ENCODE measurements at places on chromosomes 5 and 9. TPM values are rescaled to one million over a fixed set of nuclear protein-coding genes. Genes with fewer than 3 reads are reported as not detected.

- no peak for DNase-seq
- H3K4me1 ChIP-seq, result no peaks in the 10 kb centered on the region
- no peak overlapping the region for H3K4me3 ChIP-seq
These were observed 931.0 kb upstream of the DMAC1 start for GRCh38 chr9:8730618-8731017.

DNA sequence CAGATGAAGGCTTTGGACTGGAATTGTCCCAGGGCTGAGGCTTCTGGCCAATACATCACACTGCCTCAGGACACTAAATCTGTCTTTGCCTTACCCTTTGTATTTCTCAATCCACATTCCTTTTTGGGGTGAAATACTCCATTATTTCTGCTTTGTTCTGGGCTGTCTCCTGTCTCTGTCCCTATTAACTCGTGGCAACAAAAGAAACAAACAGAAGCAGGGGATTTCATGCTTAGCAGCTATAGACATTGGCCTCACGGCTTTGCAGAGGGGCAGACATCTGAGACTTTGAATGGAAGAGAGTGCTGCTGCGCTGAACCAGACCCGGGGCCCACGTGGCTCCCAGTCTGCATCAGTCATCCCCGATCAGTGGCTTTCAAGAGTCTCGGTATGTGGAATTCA is 129.7 kb downstream of the ARL15 start:
- no peak for DNase-seq
- no peak overlapping the region for H3K27ac ChIP-seq
- no peak overlapping the region for H3K4me3 ChIP-seq

- no peaks in the 10 kb centered on the region for H3K36me3 ChIP-seq
- H3K4me3 ChIP-seq, result no peak overlapping the region
- DNase-seq, result peak; percentile 61
- H3K27ac ChIP-seq, result no peak overlapping the region
- no peaks in the 10 kb centered on the region for H3K27me3 ChIP-seq
These were observed 616.4 kb upstream of the NUDT12 start for GRCh38 chr5:104178829-104179456.

- no peaks in the 10 kb centered on the region for H3K36me3 ChIP-seq
- H3K27ac ChIP-seq, result no peak overlapping the region
- no peak for DNase-seq
- H3K27me3 ChIP-seq, result no peaks in the 10 kb centered on the region
- H3K4me1 ChIP-seq, result no peaks in the 10 kb centered on the region
- H3K4me3 ChIP-seq, result no peak overlapping the region
These were observed 49.4 kb upstream of the ZNF608 start for GRCh38 chr5:124795829-124796228.

GRCh38 chr5:179912951-179913350 is 5.3 kb upstream of the TBC1D9B start:
- H3K4me1 ChIP-seq, result peaks cover 4% of the 10 kb centered on the region
- no peak overlapping the region for H3K27ac ChIP-seq
- no peaks in the 10 kb centered on the region for H3K36me3 ChIP-seq
- DNase-seq, result no peak

- H3K27me3 ChIP-seq, result no peaks in the 10 kb centered on the region
- no peaks in the 10 kb centered on the region for H3K36me3 ChIP-seq
- H3K4me3 ChIP-seq, result no peak overlapping the region
- H3K27ac ChIP-seq, result no peak overlapping the region
- H3K4me1 ChIP-seq, result peaks cover 5% of the 10 kb centered on the region
These were observed 22.2 kb downstream of the SHB start for GRCh38 chr9:38046661-38047300.

- peaks cover 58% of the 10 kb centered on the region for H3K4me1 ChIP-seq
- DNase-seq, result no peak
- H3K27me3 ChIP-seq, result no peaks in the 10 kb centered on the region
- H3K4me3 ChIP-seq, result no peak overlapping the region
- H3K27ac ChIP-seq, result no peak overlapping the region
These were observed 7.5 kb upstream of the CYFIP2 start for GRCh38 chr5:157258450-157258849.

DNA sequence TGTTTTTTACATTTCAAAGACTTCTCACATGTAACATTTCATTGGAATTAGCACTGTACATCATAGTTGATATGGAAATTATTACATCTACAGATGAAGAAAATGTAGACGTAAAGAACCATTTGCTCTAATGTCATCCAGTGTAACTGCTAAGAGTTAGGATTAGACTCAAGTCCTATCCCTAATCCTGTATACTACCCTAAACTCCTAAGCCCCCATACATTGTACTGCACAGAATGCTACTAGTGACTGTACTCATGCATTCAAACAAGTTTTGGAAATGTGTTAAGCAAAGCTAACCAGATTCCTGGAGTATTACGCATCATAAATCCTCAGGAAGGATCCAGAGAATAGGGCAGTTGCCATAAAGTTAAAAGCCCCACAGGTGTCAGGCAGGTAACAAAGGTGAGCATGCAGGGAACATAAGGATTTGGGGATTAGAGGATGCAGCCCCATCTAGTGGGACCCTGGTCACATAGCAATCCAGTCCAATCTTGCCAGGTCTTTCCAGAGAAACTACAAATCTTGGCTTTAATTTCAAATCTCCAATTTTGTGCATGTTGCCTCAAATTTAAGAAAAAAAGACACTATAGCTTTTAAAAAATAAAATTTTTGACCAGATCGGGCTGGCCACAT is 32.0 kb downstream of the HAVCR1 start:
- H3K27ac ChIP-seq, result peak overlapping the region; percentile 91
- peak; percentile 71 for DNase-seq
- H3K27me3 ChIP-seq, result peaks cover 2% of the 10 kb centered on the region
- H3K4me1 ChIP-seq, result peaks cover 81% of the 10 kb centered on the region
- peak overlapping the region; percentile 26 for H3K4me3 ChIP-seq

DNA sequence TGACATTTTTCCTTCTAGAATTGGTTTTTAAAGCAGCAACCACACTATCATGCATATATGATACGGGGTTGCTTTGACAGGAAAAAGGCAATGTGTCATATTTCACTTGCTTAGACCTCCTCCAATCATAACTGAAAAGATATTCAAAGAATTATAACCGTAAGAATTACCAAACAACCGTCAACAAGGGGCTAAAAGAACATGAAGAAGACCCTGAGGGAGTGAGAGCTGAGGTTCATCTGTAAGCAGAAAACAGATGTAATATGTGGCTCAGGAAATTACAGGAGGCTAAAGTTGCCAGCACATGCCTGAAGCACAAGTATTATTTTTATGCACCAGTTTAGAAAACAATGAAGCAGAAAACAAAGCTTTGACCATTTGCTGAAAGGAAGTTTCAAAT is 78.9 kb downstream of the APBA1 start:
- peaks cover 7% of the 10 kb centered on the region for H3K27me3 ChIP-seq
- no peaks in the 10 kb centered on the region for H3K36me3 ChIP-seq
- H3K27ac ChIP-seq, result no peak overlapping the region
- no peak for DNase-seq
- H3K4me3 ChIP-seq, result no peak overlapping the region
- H3K4me1 ChIP-seq, result no peaks in the 10 kb centered on the region

- H3K4me3 ChIP-seq, result no peak overlapping the region
- no peaks in the 10 kb centered on the region for H3K36me3 ChIP-seq
- no peaks in the 10 kb centered on the region for H3K4me1 ChIP-seq
- H3K27ac ChIP-seq, result no peak overlapping the region
These were observed 87.5 kb upstream of the GAS1 start for GRCh38 chr9:87034841-87035240.

GRCh38 chr5:127906562-127907204 is 176.9 kb upstream of the SLC12A2 start:
- DNase-seq, result peak; percentile 30
- H3K27ac ChIP-seq, result no peak overlapping the region
- H3K27me3 ChIP-seq, result peaks cover 9% of the 10 kb centered on the region
- H3K4me3 ChIP-seq, result no peak overlapping the region
- no peaks in the 10 kb centered on the region for H3K36me3 ChIP-seq

GRCh38 chr5:73482383-73483136 is 15.7 kb upstream of the BTF3 start:
- peaks cover 38% of the 10 kb centered on the region for H3K27me3 ChIP-seq
- no peak for DNase-seq
- no peak overlapping the region for H3K27ac ChIP-seq
- H3K4me3 ChIP-seq, result no peak overlapping the region

DNA sequence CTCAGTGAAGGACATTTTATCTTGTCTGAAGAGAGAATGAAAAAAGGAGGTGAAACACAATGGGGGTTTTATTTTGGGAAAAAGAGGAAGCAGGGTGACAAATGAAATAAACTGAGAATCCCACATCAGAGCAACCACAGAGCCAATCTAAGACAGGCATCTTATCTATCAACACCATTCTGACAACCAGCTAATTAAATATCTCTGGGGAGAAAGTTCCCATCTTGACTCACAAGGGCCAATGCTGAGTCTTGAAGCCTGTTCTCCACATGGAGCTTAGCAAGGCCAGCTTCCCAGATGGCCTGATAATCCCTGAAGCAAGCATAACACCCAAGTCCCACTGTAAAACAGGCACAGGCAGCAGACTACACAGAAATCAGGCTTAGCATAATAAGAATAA is 30.4 kb downstream of the DPYSL3 start:
- no peaks in the 10 kb centered on the region for H3K4me1 ChIP-seq
- peaks cover 13% of the 10 kb centered on the region for H3K27me3 ChIP-seq
- no peak overlapping the region for H3K4me3 ChIP-seq
- no peak overlapping the region for H3K27ac ChIP-seq
- no peaks in the 10 kb centered on the region for H3K36me3 ChIP-seq

GRCh38 chr5:74762599-74762998 is 4.3 kb downstream of the GFM2 start:
- peaks cover 16% of the 10 kb centered on the region for H3K4me1 ChIP-seq
- peak overlapping the region; percentile 64 for H3K27ac ChIP-seq
- no peaks in the 10 kb centered on the region for H3K27me3 ChIP-seq
- H3K4me3 ChIP-seq, result no peak overlapping the region
- DNase-seq, result no peak

DNA sequence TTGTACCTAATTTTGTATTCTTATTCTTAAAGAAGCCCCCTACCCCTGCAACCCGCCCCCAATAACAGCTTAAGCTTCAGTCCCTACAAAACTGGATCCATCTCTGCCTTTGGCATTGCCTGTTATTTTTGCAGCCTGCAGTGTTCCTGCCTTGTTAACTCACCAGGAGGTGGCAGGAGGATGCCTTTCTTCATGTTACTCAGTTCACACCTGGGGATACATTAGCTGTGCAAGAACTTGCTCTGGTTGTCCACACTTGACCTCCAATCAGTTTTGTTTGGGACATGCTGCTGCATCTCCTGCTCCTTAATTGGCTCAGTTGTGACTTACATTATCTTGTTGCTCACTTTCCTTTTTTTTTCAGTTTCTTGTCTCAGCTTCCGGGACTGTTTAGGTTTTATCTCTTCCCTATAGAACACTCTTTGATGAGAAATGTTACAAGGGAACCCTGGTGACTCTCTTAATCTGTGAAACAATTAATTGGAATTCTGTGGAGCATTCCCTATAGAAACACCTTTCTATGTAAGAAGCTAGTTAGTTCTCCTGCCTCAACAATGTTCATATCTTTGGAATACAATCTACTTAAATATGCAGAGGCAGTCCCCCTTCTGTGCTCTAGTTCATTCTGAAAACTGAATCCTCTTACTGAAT is 467.7 kb upstream of the ACO1 start:
- H3K27me3 ChIP-seq, result no peaks in the 10 kb centered on the region
- no peak overlapping the region for H3K27ac ChIP-seq
- H3K36me3 ChIP-seq, result no peaks in the 10 kb centered on the region
- H3K4me1 ChIP-seq, result no peaks in the 10 kb centered on the region

GRCh38 chr5:95664204-95664786 is 17.7 kb downstream of the RFESD start:
- H3K4me1 ChIP-seq, result peaks cover 2% of the 10 kb centered on the region
- peaks cover 13% of the 10 kb centered on the region for H3K27me3 ChIP-seq
- no peak overlapping the region for H3K4me3 ChIP-seq
- H3K36me3 ChIP-seq, result no peaks in the 10 kb centered on the region
- no peak overlapping the region for H3K27ac ChIP-seq

- H3K4me3 ChIP-seq, result no peak overlapping the region
- no peaks in the 10 kb centered on the region for H3K36me3 ChIP-seq
- H3K27ac ChIP-seq, result no peak overlapping the region
- no peak for DNase-seq
- H3K4me1 ChIP-seq, result peaks cover 2% of the 10 kb centered on the region
These were observed 44.4 kb downstream of the ACTBL2 start for GRCh38 chr5:57437976-57438805.

DNA sequence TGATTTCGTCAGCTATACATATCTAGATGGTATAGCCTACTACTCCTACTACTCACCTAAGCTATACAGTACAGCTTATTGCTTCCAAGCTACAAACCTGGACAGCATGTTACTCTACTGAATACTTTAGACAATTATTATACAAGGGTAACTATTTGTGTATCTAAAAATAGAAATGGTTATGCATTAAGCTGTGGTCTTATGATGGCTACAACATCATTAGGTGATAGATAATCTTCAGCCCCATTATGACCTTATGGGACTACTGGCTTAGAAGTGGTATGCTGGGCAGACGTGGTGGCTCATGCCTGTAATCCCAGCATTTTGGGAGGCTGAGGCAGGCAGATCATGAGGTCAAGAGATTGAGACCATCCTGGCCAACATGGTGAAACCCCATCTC is 40.2 kb downstream of the CERT1 start:
- H3K27ac ChIP-seq, result no peak overlapping the region
- peaks cover 6% of the 10 kb centered on the region for H3K4me1 ChIP-seq
- peaks cover 34% of the 10 kb centered on the region for H3K36me3 ChIP-seq
- DNase-seq, result no peak
- no peaks in the 10 kb centered on the region for H3K27me3 ChIP-seq

DNA sequence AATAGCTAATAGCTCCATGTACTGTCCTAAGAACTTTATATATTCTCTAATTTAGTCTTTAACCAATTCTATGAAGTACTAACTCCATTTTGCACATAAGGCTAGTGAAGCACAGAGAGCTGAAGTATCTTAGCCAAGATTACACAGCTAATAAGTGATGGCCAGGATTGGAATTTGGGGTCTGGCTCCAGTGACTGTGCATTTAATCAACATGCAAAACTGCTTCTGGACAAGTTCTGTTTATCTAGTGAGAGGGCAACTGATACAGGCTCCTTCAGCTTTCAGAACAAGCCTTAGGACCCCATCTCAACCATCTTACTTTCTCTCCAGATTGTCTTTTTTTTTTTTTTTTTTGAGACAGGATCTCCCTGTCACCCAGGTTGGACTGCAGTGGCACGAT is 21.3 kb downstream of the SLC25A25 start:
- no peak overlapping the region for H3K27ac ChIP-seq
- DNase-seq, result no peak
- peaks cover 47% of the 10 kb centered on the region for H3K4me1 ChIP-seq
- H3K4me3 ChIP-seq, result no peak overlapping the region
- H3K27me3 ChIP-seq, result no peaks in the 10 kb centered on the region

- H3K4me3 ChIP-seq, result no peak overlapping the region
- peaks cover 2% of the 10 kb centered on the region for H3K4me1 ChIP-seq
- no peak overlapping the region for H3K27ac ChIP-seq
- H3K36me3 ChIP-seq, result peaks cover 10% of the 10 kb centered on the region
- H3K27me3 ChIP-seq, result peaks cover 6% of the 10 kb centered on the region
- DNase-seq, result no peak
These were observed 2.7 kb downstream of the TERT start for GRCh38 chr5:1292139-1292538.

CLIC3 gene
- not detected for total RNA-seq

HBEGF gene
- 21.9 TPM for total RNA-seq

FCN2 gene
- total RNA-seq, result not detected

LAMC3 gene
- 0.07 TPM for total RNA-seq

C9orf50 gene
- total RNA-seq, result not detected

C9 gene
- not detected for total RNA-seq

RAB14 gene
- 61.4 TPM for total RNA-seq

ARHGEF28 gene
- not detected for total RNA-seq
